ENCODE measurements at places on chromosomes 6 and 20. TPM values are rescaled to one million over a fixed set of nuclear protein-coding genes. Genes with fewer than 3 reads are reported as not detected.

Gene HEY2
- total RNA-seq, result not detected

DNA sequence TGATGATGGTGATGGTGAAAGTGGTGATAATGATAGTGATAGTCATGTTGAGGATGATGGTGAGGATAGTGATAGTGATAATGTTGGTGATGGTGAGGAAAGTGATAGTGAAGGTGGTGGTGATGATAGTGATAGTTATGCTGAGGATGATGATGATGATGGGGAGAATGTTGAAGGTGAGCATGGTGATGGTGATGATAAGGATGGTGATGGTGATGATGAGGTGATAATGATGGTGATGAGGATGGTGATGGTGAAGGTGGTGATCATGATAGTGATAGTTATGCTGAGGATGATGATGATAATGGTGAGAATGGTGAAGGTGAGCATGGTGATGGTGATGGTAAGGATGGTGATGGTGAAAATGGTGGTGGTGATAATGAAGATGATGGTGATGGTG is 64.9 kb upstream of the ZNF337 start:
- no peak for DNase-seq

DNA sequence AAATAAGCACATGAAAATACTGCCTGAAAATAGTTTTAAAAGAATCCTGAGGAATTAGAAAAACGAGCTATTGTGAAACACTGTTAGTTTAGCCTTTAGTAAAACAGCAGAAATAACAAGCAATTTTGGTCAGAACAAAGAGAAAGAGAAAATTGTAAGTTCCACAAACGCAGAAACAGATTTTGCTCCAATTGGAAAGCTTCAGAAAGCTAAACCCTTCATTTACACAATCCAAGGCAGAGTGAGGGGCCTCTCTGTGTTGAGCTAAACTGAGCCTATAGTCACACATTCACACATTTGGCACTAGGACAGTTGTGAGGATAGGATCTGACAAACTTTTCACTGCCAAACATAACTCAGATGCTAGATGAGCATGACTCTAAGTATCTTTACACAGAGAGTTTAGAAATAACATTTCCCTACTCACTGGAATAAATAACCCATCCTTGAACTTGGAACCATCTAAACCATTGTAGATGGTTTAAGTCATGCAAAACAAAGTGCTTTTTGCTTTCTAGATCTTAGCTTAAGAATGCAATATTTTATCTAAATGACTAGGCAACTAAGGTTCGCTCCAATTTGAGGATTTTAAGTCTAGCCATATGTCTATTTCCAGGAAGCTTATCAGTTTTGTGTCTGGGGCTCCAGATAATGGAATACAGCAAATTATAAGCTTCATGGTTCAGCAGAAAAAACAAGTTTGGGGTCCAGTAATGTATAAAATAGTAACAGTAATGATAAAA is 122.6 kb downstream of the SGK1 start:
- DNase-seq, result peak; percentile 61

- DNase-seq, result peak; percentile 60
These were observed 105.2 kb downstream of the OR2B2 start for GRCh38 chr6:27806981-27807440.

Gene CCN5
- not detected for total RNA-seq

DNA sequence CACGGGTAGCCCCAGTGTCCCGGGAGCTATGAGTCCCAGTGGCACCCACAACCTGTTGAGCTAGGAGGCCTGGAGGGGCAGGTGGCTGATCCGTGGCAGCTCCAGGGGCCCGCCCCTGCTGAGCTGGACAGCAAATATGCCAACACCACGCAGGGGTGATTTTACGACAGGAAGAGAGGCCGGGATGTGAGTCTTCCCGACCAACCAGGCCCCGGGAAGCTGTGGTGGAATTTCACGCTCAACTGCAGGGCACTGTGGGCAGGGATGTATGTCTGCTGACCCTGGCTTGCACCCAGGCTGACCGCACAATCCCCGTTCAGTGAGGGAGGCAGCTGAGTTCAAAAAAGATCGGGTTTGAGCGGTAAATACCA is 183.9 kb downstream of the ERMARD start:
- no peak for DNase-seq

Gene C6orf58
- not detected for total RNA-seq

Gene SUMO4
- total RNA-seq, result 2.2 TPM

DNA sequence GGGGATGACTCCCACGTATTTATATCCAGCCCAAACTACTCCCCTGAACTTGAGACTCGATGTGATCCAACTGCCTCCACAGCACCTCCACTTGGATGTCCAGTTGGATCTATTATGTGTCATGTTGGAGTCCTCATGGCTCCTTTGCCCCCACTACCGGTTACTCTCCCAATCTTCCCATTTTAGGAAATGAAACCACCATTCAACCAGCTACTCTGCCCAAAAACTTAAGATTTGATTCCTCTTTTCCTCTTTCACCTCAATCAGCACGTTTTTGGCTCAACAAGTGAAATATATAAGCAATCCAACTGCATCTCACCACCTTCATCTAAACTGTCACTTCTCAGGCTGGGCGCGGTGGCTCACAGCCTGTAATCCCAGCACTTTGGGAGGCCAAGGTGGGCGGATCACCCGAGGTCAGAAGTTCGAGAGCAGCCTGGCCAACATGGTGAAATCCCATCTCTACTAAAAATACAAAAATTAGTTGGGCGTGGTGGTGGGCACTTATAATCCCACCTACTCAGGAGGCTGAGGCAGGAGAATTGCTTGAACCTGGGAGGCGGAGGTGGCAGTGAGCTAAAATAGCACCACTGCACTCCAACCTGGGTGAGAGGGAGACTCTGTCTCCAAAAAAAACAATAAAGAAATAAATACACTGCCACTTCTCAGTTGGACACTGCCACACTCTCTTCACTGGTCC is 3.4 kb downstream of the AHCY start:
- no peak for DNase-seq

Gene JPH2
- 0.83 TPM for total RNA-seq

GRCh38 chr6:170225852-170226417 is 64.9 kb downstream of the DLL1 start:
- DNase-seq, result no peak

- no peak for DNase-seq
These were observed 260.1 kb downstream of the FOXC1 start for GRCh38 chr6:1869769-1870168.

DNA sequence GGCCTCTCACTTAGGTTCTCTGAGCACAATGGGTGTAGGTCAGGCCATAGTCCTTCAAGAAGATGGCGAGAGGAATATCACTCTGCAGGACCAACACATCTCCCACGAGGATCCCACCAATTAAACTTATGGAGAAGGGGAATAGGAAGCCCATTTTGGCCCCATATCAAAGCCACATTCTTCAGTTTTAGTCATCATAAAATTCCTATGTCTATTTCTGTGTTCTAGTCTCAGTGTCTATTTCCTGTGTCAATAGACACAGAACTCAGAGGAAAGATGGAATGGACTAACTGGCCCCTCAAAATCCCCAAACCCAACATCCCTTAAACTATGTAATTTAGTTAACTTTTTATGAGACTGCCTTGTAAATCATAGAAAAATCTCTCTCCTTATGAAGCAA is 216.8 kb downstream of the HACE1 start:
- DNase-seq, result no peak

DNA sequence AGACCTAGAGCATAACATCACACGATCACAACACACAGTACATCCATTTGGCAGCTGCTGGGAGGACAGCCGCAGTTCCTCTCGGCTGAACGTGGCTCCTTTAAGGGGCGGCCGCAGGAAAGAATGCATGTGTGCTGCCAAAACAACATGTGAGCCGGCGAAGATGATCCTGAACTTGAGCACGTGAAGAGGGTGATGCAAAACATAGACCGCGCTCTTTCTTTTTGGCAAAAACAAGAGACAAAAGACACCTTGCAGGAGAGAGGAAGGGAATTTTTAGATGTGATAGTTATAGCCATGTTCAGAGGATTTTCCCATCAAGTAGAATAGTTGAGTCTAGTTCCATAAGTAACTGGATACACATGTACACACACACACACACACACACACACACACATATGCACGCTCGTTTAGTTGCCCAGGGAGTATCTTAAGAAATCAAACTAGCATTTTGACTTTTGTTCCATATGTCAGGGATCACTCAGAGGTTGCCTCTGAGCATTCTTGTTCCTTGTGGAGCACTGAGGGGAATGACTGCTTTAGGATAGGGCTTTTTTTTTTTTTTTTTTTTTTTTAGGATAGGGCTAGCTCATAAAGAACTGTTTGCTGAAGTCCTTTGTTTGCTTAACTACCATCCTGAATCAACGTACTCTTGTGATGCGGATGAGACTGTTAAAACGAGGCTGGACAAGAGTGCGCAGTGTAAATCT is 21.7 kb upstream of the RANBP9 start:
- peak; percentile 93 for DNase-seq

DNA sequence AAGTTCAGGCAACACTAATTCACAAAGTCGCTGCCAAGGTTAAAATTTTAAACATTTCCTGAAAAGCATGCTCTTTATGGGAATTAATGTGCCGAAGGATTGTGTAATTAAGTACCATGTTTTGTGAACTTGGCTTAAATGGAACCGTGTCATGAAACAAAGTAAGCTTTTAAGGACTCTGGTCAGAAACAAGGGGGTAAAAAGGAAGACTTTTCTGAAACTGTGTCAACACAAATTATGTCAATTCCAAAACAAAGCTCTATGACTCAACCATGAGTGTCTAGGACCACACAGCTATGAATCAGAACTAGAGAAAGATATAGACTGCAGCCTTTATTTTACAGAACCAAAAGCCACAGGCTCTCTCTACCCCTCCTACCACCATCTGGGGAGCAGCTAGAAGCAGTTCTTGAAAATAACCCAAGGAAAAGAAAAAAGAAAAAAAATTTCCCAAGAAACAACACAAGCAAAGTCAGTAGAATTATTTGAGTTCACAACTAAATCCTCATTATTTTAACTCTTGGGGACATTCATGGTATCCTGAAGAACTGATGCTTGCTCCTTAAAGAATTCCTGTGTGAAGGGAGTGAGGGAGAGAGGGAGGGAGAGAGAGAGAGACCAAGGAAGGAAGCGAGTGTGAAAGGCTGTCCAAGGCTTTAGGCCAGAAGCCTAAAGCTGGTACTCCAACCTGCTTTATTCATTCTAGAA is 81.9 kb downstream of the ZMYND8 start:
- peak; percentile 97 for DNase-seq

DNA sequence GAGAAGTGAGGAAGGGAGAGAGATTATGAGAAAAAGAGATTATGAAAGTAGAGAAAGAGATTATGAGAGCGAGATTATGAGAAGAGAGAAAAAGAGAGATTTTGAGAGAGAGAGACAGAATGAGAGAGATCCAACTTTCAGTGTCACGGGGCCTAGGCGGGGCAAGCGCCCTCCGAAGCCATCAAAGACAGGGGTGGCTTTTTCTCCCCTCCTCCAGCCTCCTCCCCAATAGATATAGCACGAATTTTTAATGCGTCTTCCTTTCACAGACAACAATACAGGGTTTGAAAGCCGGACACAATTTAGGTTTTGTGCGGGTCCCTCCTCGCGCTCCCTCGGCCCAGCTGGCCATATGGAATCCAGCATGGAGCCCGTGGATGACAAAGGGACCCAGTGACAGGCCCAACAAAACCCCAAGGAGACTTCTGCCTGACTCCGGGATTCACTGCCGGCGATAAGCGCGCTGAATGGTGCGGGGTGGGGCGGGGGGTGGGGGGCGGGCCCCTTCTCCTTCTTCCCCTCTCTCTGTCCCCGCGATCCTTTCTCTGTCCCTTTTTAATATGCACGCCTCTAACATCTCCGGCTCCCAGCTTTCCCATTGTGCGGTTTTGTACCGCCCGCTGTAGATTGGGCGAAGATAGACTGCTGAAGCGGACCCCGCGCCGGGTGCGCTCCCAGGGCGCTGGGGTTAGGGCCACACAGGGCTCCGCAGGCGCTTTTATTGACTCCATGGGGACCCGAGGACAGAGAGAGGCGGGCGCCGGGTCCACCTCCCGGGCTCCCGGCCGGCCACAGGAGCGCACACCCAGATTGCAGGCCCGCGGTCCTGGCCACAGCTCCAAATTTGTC is 5.4 kb downstream of the NKX2-2 start:
- DNase-seq, result no peak

Gene WFDC10B
- total RNA-seq, result not detected

DNA sequence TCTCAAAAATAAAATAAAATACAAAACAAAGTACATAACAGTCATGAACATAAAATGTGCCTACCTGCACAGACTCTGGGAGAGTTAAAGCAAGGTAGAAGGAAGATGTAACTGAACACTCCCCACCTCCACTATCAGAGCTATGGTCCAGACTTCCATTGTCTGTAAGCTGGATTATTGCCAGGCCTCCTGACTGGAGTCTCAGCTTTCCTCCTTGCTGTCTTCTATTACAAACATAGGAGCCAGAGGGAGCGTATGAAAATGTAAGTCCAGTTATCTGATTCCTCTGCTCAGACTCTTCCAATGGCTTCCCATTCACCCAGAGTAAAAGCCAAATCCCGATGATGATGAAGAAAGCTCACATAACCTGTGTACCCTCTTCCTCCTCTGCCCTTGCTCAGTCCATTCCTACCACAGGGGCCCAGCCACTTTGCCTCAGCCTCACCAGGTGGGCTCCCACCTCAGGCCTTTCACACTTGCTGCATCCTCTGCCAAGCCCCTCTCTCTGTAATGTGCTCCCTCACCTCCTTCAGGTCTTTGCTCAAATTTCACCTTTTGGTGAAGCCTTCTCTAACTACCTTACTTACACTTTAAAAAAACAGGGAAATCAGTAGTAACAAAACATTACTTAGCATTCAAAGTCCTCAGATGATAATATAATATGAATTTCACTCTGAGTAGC is 194.1 kb downstream of the RIMS1 start:
- no peak for DNase-seq

Gene SRMS
- not detected for total RNA-seq

DNA sequence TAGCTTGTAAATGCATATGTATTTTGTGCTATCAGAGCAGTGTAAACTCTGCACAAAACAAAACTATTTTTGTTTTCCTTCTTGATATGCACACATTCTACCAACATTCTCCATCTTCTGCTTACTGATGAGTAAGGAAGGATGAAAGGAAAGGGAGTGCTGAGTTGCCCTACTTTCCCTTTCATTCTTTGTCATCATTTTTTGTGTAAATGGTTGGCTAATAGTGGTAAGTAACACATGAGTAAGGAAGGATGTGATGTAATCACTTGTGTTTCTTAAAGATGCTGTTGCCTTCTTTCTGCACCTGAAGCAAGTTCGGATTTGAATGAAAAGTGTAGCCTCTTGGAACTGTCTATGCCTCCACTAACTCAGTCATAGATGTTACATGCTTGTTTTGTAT is 4.6 kb upstream of the REV3L start:
- peak; percentile 88 for DNase-seq

- no peak for DNase-seq
These were observed 6.5 kb downstream of the PHIP start for GRCh38 chr6:79071547-79071946.

- peak; percentile 43 for DNase-seq
These were observed 52.1 kb downstream of the PHF20 start for GRCh38 chr20:35823937-35824336.

GRCh38 chr6:144786825-144787224 is 501.7 kb downstream of the UTRN start:
- no peak for DNase-seq

Gene TMC2
- total RNA-seq, result not detected

Gene MCCD1
- total RNA-seq, result not detected

DNA sequence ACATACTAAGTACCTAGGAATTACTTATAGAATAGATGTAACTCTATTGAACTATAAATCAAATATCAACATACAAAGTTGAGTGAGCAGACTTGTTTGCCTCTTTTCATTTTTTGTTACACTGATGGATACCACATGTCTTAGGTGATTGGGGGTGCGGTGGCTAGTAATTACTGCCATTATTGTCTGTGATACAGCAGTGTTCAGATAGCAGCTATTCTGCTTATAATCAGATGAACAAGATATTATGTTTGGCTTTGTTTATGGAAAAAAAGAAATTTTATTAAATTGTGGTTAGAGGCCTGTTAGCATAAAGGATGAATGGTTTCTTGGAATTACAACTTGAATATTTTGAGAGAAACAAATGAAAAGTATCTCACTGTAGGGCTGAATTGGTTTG is 55.9 kb downstream of the KCNQ5 start:
- DNase-seq, result no peak
